ENCODE measurements at places on chromosomes 12 and 14.
A peak's percentile ranks its signal among the peaks of the same experiment; 100 is the strongest.

DNA sequence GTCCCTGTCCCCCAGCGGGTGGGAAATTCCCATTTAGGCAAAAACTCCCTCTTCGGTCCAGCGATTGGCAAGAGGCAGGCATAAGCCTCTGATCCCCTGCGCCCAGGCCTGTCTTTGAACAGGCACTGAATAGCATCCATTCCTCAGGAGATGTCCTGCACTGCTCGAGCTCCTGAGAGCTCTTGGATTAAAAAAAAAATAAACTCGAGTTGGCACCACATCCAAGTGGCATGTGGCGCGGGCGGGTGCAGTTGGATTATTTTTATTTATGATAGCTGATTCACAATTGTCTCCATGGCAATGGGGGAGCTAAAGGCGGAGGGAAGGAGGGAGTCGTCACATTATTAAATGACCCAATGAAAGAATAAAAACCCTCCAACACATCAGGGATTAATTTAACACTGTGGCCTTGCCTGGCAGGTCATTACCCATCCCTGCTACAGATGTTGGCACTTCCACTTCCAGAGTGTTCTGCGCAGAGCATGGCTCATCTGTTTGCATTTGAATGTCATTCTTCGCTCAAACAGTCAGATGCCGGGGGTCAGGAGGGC lies 207.2 kb downstream of the AACS start:
- no peak for DNase-seq

- DNase-seq = no peak
These were observed 438.9 kb upstream of the FAR2 start for GRCh38 chr12:28709986-28710685.

DNA sequence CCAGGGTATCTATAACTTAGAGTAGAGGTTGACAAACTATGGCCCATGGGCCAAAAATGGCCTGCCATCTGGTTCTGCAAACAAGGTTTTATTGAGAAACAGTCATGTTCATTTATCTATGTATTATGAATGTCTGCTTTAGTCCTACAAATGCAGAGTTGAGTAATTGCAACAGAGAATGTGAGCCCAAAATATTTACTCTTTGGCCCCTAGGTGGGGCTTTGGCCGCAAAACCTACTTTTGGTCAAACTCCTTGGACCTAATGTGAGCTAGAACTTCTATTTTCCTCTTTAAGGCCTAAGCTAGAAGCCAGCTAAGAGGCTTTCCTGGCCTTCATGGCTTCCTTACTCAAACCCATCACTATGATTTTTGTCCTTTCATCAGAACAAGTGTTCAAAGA lies 379.1 kb downstream of the NELL2 start:
- DNase-seq = no peak

DNA sequence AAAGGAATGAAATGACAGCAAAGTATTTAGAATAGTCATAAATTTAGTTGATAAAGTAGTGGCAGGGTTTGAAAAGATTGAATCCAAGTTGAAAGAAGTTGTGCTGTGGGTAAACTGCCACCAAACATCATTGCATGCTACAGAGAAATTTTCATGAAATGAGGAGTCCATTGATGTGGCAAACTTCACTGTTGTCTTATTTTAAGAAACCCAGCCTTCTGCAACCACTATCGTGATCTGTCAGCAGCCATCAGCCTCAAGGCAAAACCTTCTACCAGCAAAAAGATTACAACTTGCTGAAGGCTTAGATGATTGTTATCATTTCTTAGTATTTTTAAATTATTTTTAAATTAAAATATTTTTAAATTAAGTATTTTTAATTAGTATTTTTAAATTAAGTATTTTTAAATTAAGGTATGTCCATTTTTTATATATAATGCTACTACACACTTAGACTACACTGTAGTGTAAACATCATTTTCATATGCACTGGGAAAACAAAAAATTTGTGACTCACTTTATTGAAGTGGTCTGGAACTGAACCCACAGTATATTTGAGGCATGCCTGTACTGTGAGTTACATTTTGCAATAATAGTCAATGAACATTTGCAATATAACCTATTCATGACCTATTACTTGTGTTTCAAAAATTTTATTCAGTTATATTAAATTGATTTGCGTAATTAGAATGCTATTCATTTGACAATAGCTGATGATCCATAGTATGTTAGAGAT lies 67.2 kb upstream of the SYT1 start:
- DNase-seq = no peak

DNA sequence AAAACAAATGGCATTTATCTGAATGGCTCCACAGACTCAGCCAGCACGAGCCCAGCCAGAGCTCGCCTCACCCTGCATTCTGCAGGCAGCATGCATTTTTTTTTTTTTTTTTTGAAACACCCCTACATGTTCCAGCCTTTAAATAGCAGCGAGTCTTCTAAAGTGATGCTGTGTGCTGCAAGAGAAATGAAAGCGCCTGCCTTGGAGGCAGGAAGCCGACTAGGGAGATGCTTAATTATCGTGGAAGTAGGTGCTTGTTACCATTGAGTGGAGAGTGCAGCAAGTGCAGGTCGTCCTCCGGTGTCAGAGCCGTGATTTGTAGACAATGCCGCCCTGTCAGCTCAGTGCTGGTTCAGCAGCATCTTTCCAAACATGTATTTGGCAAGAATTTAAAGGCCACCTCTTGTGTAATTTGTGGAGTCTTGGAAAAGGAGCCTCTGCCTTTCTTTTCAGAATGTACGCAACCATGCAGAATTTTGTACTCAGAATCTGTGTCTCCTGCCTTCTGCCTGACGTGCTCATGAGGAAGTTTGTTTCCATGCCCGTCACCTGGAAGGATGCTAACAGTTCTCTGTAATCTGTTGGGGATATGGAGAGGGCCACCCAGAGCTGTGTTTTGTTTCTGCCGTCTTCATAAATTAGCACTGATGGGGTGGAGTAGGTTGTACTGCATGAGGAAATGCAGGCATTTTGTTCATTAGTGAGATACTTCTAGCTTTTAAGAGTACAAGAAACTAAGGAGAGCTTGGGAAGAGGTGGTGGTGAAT lies 345.9 kb upstream of the RGS6 start:
- no peak for DNase-seq

DNA sequence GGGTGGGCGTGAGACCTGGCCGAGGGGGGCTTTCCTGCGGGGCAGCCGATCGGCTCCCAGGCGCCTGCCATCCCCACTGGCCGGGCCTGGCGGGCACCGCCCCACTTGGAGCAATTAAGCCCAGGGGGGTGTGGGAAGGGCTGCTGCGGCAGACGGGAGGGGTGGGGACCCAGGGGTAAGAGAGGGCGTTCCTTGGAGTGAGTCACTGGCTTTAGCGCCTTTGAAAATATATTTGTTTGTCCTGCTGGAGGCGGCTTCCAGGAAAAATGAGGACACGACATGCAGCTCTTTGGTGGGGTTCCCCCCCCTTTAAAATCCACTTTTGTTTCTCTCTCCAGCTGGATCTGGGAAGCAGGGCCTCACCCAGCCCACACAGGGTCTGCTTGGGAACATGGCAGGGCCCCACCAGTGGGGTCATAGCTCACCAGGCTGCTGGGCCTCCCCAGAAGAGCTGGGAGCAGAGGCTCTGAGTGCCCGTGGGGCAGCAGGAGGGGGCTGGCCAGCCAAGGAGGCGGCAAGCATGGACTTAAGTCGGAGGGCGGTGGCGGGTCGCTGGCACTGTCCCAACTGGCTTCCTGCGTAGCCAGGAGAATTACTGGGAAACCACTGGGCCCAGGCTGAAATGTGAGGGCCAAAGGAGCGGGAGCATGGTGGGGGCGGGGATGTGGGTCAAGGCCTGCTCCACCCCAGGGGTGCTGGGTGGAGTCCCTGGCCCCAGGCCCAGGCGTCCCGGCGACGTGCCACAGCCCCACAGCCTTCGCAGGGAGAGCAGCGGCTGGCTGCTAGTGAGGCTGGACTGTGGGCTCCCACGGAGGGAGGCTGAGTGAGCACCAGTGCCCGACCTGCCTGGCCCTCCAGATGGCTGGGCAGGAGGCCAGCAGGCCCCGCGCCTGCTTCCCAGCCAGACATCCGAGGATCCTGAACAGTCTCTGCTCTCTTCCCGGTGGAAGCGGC lies 128.0 kb downstream of the RFLNA start:
- DNase-seq = no peak

- peak; percentile 57 for DNase-seq
These were observed at the start of gene IGFBP6 for GRCh38 chr12:53097564-53098353. TSS of gene IGFBP6 (plus strand) at chr12:53097667. CDS start at chr12:53097718, 51 bp downstream.

GRCh38 chr14:34199585-34199984 lies 248.7 kb upstream of the EGLN3 start:
- DNase-seq = no peak

DNA sequence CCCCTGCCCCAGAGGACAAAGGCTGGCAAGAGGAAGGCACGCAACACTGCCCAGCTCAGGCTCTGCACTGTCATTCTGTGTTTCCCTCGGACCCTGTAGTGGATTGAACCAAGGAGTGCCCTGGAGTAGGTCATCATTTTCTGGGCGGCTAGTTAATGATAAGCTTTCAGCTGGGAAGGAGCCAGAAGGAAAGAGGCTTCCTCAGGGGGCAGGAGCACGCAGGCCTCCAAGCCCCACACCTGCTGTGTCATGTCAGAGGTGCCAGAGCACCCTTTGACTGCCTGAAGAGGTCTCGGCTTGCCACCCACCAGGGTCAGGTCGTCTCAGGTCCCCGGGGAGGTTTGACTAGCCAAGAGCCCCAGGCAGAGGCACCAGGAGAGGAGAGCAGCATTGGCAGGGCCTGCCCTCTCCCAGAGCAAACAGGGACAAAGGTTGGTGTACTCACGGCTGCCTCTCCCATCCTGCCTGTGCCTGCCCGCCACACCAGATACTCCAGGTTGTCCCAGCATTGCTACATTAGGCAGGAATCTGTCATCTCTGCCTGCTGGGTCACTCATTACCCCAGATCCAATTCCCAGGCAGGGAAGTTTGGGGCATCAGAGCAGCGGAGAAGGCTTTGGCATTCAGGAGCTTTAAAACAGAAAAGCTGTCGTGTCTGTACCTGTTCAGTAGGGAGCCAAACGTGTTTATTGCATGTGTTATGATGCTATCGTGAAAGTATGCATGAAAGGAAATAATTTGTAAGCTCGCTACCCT lies 33.5 kb upstream of the ATP2A2 start:
- no peak for DNase-seq

DNA sequence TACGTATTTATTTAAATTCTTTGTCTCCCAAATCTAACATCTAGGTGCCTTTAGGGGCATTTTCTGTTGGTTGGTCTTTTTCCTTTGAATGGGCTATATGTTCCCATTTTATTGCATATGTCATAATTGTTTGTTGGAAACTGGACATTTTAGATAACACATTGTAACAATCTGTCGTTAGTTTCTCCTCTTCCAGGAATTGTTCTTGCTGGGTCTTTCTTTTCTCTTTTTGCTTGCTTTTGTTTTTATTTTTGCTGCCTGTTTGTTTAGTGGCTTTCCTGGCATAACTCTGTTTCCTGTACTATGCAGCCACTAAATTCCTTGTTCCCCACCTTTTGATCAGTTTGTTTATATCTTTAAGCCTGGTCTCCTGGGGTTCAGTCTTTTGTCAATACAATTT lies 244.3 kb upstream of the RTL1 start:
- DNase-seq = no peak

DNA sequence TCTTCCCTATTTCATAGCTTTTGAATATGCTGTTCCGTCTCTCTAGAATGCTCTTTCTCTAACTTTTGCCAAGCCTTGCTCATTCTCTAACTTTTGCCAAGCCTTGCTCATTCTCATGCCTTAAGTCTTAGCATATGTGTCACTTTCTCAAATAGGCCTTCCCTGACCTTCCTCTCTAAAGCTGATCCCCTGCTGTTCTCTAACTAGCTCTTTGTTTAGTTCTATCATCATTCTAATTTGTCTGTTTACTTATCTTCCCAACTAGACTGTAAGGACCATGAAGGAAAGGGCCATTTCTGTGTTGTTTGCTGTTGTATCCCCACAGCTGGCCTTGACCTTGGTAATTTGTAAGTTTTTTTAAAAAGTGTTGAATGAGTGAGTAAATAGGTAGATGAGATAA lies 71.1 kb downstream of the ZNF641 start:
- DNase-seq = no peak

DNA sequence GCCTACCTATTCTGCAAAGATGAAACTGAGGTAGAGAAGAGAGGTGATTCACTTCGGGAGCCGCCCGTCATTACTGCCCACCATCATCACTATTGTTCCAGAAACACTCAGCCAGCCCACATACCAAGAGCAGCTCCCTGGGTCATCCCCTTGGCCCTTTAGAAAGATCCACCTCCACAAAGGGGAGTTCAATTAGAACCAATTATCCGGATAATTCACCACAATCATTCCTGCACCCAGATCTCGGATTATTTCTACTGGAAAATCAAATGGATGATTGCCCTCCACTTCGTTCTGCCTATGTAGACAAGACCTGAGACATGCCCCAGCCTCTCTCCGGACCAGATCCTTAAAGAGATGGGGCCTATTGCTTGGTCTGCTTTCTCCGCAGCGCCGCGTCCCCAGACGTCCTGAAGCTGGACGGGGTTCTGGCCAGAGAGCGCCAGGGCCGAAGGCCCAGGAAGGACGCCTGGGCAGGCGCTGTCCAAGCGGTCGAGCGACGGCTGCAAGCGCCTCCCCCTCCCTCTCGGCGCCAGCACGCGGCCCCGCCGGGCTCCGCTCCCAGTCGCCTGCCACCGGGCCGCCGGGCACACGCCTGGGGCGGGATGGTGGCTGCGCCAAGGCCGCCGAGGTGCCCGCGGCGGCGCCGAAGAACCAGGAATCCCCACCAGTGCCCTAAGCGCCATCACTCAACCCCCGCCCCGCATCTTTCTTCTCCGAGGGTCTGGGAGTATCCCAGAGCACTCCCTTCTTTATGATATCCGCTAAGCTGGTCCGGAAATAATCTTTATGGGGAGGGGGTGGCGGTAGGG lies 1.3 kb upstream of the ASCL1 start:
- DNase-seq = no peak

DNA sequence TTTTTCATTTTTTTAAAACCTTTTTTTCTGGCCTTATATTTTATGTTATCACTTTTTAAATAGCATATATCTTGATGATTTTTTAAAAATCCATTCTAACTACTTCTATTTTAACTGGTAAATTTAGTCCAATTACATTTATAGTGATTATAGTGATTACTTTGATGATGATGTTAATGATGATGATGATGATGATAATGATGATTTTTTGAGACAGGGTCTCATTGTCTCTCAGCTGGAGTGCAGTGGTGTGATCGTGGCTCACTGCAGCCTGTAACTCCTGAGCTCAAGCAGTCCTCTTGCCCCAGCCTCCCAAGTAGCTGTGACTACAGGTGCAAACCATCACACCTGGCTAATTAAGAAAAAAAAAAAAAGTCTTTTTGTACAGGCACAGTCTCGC lies 27.1 kb downstream of the BRMS1L start:
- no peak for DNase-seq

- no peak for DNase-seq
These were observed 735.3 kb downstream of the DIO2 start for GRCh38 chr14:79475887-79476532.
